ENCODE measurements at places on chromosomes 7 and 10. TPM values are rescaled to one million over a fixed set of nuclear protein-coding genes. Genes with fewer than 3 reads are reported as not detected.
A peak's percentile ranks its signal among the peaks of the same experiment; 100 is the strongest.

DNA sequence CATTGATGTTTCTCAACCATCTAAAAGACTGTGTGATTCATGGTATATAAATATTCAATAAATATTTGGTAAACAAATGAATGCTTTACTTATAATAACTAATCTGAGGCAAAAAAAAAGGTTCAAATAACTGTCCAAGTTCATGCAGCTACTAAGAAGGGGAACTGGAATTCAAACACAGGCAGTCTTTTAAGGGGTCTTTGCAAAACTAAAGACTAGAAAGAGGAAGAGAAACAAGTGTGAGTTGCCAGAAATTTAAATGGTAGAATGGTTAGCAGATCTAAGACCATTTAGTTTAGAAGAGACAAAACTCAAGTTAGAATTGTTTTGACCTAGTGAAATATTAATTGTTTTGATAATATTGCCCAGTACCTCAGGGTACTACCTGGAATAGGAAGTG, 642.0 kb upstream of the LRRN3 start:
- no peak overlapping the region for H3K27ac ChIP-seq
- H3K27me3 ChIP-seq: no peaks in the 10 kb centered on the region
- H3K36me3 ChIP-seq: no peaks in the 10 kb centered on the region
- no peaks in the 10 kb centered on the region for H3K4me1 ChIP-seq
- no peak overlapping the region for H3K4me3 ChIP-seq

DNA sequence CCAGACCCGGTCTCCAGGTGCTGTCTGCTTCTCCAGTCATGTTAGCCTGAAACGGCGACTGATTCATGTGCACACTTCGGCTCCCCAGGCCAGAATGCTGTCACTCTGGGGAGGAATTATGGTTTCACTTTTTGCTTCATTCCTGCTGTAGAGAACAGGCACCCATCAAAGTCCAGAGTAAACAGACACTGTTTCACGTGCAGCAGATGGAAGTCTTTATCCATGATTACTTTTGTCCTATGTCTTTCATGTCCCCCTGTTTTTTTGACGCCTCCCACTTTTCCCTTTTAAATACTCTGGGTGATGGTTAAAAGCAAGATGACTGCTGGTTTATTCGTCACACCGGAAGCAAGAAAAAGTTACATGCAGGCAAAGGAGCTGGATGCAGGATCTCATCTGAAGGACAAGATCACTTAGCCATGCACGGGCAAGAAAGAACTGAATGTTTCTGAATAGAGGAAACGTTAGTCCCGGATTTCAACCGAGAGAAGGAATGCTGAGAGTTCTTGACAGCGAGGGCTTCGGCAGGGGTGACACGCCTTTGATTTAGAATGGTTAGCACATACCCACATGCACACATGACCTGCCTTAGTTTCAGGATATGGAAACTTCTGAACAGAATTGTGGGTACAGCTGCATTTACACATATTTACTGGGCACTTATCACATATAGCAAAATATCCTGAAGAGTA, 250.0 kb upstream of the KLF6 start:
- peak overlapping the region; percentile 78 for H3K27ac ChIP-seq
- peaks cover 28% of the 10 kb centered on the region for H3K4me1 ChIP-seq
- no peaks in the 10 kb centered on the region for H3K27me3 ChIP-seq
- DNase-seq: peak; percentile 3
- H3K4me3 ChIP-seq: peak overlapping the region; percentile 85
- no peaks in the 10 kb centered on the region for H3K36me3 ChIP-seq

GRCh38 chr7:77455321-77455720, 39.2 kb upstream of the GSAP start:
- no peak overlapping the region for H3K27ac ChIP-seq
- no peak for DNase-seq
- H3K4me1 ChIP-seq: peaks cover 4% of the 10 kb centered on the region
- H3K36me3 ChIP-seq: no peaks in the 10 kb centered on the region

DNA sequence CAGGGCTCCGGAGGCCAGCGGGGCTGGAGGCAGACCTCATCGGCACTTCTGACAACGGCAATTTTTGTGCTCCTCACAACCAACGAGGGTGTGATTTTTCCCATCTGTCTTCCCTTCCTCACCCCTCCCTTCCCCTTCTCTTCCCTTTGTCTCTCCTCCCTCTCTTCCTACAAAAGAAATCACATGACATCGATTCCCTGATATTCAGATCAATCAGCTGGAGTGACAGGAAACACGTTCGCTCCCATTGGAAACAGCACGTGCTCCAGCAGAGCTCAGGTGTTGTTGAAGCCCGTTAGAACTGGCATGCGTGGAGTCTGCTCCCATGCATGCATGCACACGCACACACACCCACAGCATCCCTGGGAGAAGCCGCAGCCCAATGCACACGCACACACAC, 222.4 kb downstream of the PTPRN2 start:
- no peak for DNase-seq
- no peaks in the 10 kb centered on the region for H3K4me1 ChIP-seq
- no peaks in the 10 kb centered on the region for H3K36me3 ChIP-seq
- no peak overlapping the region for H3K27ac ChIP-seq

GRCh38 chr10:9102026-9102425, 1047.5 kb downstream of the GATA3 start:
- no peak for DNase-seq
- no peaks in the 10 kb centered on the region for H3K27me3 ChIP-seq
- H3K27ac ChIP-seq: no peak overlapping the region

DNA sequence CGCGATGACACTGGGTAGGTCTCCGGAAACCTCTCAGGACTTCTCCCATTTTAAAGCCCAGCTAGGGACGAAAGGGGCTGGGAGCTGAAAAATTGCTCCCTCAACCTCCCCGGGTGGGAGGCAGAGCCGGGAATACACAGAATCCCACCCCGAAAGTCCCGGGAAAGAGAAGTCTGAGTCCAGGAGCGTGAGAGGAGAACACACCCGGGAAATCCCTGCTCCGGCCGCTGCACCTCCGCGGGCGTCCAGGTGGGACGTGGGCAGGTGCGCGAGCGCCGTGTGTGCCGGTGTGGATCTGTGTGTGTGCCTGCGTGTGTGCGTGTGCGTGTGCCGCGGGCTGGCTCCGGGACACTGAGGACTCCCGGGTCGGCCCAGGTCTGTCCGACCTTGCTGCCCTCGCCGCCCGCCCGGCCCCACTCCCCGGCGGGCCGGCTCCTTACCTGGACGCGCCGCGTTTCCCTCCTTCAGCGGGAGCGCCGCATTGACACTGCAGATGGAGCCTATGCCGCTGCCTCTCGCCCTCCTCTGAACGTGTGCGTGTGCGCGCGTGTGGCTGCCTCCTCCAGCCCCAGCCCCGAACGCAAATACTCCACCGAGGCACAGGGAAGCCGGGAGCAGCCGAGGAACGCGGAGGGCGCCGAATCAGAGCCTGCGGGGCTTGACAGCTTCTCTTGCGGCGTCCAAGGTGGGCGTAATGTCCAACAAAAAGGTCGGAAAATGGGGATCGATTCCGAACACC, at the start of gene PLXNA4:
TSS of gene PLXNA4 (minus strand) at position 489 of the 739 bp plus-strand sequence. CDS start 67,777 bp downstream, outside the sequence.
- peaks cover 19% of the 10 kb centered on the region for H3K4me1 ChIP-seq
- H3K27me3 ChIP-seq: peaks cover 59% of the 10 kb centered on the region
- H3K36me3 ChIP-seq: no peaks in the 10 kb centered on the region
- H3K4me3 ChIP-seq: peak within 1 kb of the TSS; percentile 71
- H3K27ac ChIP-seq: no peak within 1 kb of the TSS

RBP3 gene
- polyA plus RNA-seq: not detected

MACC1 gene
- polyA plus RNA-seq: not detected

PDZD7 gene
- 1.1 TPM for polyA plus RNA-seq

TECPR1 gene
- 26.1 TPM for polyA plus RNA-seq

HABP2 gene
- polyA plus RNA-seq: not detected

PDK4 gene
- polyA plus RNA-seq: not detected

HTR7 gene
- polyA plus RNA-seq: not detected

VWC2 gene
- not detected for polyA plus RNA-seq

LRRN3 gene
- polyA plus RNA-seq: 223 TPM

Measured in naive thymus-derived CD8-positive, alpha-beta T cell (primary cell).